ENCODE measurements at places on chromosomes 6 and 20.
A peak's percentile ranks its signal among the peaks of the same experiment; 100 is the strongest.

DNA sequence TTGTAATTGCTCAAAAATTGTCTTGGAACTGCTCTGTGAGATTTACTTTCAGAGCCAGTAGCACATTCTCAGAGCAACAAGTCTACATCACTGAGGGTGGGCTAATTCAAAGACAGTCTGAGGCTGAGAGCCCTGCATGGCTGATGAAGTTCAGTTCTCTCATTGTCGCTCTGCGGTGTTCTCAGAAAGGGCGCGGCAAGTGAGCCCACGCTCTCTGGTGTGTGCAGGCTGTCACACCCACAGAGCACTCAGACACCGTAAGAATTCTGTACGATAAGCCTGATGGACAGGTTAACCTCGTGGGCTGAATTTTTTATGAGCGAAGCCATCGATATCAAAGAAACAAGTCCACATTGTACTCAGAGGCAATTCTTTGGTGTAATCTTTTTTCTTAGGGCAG is 557.8 kb downstream of the HACE1 start:
- DNase-seq, result no peak

- DNase-seq, result no peak
These were observed 222.1 kb upstream of the SULF2 start for GRCh38 chr20:48007351-48007750.

- no peak for DNase-seq
These were observed 61.2 kb upstream of the SGK1 start for GRCh38 chr6:134379076-134379475.

GRCh38 chr6:1024587-1024986 is 287.3 kb upstream of the FOXQ1 start:
- DNase-seq, result peak; percentile 93

GRCh38 chr6:106102034-106102433 is 15.9 kb downstream of the PRDM1 start:
- no peak for DNase-seq

DNA sequence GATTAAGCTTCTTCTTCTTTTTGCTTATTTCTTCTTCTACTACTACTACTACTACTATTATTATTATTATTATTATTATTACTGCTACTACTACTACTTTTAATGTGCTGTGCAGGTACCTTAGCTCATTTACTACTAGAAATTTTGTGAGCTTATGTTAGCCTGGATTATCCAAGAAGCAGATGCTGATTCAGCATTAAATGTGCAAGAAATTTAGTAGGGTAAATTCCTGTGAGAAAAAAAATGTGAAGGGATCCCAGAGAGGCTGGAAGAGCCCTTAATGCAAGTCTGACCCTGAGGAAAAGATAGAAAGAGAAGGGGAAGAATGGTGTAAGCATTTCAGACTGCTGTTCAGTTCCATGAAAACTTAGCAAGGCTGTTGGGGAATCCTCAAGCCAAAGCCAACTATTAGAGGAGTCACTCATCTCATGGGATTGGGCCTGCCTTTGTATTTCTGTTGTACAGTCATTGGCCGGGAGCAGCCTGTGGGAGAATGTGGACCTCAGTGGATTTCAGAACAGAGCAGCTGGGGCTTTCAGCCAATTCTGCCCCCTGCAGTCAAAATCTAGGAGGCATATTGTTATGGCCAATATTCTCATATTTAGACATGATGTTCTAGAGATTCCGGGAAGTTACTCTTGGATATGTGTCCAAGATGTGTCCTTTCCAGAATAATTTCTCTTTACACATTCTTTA is 37.2 kb upstream of the TSPYL1 start:
- DNase-seq, result no peak

- DNase-seq, result no peak
These were observed 12.9 kb upstream of the GCM1 start for GRCh38 chr6:53161481-53162009.

DNA sequence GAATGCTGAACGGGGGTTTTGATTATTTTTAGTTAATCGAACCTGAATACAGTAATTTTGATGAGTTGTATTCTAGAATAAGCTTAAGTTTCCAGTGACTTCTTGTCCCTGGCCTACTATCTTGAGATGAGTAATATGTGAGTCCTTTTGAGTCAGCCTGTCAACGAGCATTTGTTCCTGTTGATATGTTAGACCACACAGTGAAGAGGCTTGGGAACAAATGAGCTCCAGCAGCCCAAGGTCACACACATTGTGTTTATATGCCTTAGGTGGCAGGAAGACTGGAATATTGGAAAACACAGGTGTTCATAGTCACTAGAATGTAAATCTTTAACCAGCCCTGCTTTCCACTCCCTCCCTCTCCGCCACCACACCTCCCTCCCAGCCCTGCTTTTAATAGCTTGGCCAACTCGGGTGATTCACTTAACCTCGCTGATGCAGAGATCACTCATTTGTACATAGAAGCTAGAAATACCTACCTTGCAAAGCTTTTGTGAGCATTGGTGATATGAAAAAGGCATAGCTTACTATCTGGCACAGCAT is 9.1 kb downstream of the SMPDL3A start:
- peak; percentile 79 for DNase-seq
